ENCODE measurements at places on chromosomes 6 and 20.

- no peak for DNase-seq
These were observed 2.8 kb downstream of the EZR start for GRCh38 chr6:158816329-158816728.

GRCh38 chr6:2529211-2529719 lies 221.5 kb downstream of the MYLK4 start:
- DNase-seq = no peak

- DNase-seq = no peak
These were observed 483.1 kb upstream of the JAG1 start for GRCh38 chr20:11156922-11157321.

GRCh38 chr6:17047889-17048288 lies 54.0 kb upstream of the STMND1 start:
- no peak for DNase-seq

DNA sequence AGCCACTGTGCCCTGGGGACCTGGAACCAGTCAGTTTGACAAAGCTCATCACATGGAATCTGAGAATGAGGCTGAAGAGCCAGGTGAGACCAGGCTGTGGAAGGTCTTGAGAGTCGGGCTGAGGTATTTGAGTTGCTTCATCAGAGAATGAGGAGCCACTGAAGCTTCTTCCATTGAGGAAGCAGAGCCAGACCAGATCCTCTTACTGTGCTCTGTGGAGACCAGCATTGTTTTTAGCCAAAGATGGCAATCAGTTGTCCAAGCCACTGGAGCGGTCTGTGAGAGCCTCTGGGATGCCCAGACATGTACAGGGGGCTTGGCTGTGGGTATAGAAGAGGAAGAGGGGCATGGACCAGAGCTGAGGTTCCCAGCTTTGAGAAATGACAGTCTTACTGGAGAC lies 6.1 kb upstream of the EPB41L1 start:
- no peak for DNase-seq

DNA sequence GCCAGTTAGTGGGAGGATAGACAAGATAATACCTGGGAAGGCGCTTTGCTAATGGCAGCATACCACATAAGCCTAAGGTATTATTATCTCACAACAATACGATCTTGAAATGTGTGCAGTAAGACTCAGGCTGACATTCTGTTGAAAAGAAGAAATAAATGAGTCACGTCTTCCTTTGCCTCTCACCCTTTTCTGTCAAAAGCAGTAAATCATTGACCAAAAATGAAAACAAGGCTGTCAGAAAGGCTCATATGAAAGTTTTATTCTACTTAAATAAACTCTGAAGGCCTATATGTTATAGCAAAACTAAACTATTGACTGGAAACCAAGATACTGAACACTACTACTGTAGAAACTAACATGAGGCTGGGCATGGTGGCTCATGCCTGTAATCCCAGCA lies 43.1 kb upstream of the IL20RA start:
- DNase-seq = no peak
